NCI-H1436 treated with DMSO at 0.1 percent for 48 hours (cell line): ENCODE measurements at places on chromosomes 1 and 21.

GRCh38 chr1:63612564-63612963 is 19.4 kb downstream of the PGM1 start:
- DNase-seq = no peak

DNA sequence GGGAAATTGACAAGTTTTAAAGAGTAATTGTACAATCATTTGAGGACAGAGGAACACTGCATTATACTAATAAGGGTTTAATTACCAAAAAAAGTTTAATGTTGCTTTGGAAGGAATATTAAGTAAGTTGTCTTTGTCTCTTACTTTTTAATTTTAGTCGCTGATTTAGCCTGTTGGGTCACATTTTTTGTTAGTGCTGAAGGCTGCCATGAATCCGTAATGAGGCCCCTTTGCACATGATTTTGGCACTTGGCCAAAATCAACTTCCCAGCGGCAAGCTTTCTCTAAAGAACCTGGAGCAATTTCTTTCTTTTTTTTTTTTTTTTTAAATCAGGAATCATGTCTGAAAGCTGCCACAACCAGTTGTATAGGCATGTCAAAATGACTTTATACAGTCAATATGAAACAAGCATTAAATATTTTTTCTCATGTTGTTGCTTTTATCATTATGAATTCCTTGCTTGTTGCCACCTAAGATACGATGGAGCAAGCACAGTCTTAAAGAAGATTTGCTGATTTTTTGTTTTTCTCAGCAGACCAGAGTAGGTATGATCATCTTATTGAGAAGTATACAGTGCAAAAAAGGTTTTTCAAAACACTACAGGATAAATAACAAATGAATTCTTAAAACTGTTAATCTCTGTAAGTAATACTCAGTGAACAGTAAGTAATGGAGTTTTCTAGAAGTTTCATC is 690.4 kb downstream of the USP25 start:
- DNase-seq = no peak

DNA sequence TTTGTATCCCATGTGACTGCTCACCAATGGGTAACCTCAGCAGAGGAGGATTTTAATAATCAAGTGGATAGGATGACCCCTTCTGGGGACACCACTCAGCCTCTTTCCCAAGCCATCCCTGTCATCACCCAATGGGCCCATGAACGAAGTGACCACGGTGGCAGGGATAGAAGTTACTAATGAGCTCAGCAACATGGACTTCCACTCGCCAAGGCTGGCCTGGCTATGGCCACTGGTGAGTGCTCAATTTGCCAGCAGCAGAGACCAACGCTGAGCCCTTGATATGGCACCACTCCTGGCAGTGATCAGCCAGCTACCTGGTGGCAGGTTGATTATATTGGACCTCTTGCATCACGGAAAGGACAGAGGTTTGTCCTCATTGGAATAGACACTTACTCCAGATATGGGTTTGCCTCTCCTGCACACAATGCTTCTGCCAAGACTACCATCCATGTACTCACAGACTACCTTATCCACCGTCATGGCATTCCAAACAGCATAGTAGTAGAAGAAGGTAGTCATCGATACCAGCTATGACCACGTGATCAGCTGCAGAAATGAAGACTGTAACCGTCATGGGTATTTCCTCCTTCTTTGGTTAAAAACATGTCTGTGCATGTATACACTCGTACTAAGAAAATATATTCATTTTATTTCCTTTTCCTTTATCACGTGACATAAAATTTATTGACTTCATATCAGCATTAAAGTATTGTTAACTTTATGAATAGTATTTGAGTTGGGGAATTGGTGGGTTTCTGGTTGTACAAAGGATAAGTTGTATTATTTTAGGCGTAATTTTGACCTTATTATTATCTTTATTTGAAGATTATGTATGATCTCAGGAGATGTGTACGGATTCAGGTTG is 562.6 kb downstream of the PTPRU start:
- DNase-seq = no peak

DNA sequence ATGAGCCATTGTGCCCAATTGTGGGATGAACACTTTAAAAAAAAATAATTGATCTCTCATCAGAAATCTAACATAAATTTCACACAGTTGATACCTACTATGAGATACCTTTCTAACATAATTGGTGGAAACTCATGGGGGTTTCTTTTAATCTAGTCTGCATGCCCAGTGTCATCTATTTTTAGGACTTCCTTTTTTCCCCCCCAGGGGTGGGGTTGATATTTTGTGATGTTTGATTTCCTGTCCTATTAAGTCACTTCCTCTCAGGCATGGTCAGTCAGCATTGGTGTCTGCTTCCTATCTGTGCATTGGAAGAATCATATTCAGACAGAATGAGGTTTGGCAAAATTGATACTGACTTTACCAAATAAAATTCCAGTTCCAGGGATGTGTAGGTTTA is 21.5 kb downstream of the NFYC start:
- DNase-seq = no peak

DNA sequence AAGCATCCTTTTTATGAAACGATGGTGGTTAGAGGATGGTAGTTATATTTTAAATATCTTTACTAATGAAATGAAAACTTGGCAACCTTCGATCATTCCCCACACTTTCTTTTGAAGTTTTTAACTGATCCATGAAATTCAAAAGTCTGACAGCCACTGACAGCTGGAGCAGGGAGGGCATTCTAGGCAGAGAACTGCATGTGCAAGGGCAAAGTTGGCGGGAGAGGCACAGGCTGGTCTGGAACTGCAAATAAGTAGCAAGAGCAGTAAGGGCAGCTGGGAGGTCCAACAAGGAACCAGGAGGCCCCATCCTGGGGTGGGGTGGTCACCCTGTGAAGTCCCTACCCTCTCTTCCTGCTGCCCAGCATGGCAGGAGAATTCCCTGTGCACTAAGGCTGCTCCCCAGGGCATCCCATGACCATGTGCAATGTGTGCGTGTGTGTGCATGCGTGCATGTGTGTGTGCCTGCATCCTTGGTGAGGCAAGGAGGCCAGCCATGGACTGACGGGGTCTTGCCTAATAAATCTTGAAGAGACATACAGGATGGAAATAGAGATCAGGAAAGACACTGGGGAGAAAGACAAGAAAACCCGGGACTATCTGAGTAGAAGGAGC is 33.1 kb upstream of the FOXO6 start:
- no peak for DNase-seq

DNA sequence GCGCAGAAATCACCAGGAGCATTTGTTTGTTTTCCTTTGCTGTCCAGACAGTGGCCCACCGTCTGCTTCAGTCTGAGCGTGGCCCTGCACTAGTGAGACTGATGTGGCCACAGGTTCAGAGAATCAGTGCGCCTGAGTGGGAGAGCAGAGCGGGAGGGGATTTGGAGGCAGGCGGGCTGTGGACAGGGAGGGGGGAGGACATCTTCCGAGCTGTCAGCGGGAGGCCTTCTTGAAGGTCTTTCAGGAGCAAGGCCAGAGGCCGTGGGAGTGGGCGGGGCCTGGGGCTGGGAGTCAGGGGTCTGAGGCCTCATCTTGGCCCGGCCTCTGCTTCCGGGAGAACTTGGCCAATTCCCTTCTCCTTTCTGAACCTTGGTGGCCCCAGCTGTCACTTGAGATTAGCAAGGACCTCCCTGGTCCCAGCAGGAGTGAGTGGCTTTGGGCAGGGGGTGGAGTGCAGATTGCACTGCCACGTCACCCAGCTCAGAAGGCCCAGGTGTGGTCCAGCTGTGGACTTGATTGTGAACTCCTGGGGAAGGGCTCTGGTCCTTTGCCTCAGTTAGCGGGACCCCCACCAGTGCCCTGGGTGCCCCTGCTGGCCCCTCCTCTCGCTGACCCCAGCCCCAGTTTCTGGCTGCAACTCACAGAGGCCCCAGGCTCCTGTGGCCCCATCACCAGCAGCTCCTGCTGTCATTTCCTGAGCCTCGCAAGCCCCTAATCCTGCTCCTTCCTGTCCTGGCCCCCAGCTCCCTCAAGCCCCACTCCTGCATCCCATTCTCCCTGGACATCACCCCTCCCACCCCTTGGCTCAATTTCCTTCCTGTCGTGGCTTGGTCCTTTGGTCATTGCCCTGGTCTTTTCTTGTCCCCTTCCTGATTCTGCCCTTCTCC is 8.4 kb downstream of the TNFRSF1B start:
- no peak for DNase-seq

DNA sequence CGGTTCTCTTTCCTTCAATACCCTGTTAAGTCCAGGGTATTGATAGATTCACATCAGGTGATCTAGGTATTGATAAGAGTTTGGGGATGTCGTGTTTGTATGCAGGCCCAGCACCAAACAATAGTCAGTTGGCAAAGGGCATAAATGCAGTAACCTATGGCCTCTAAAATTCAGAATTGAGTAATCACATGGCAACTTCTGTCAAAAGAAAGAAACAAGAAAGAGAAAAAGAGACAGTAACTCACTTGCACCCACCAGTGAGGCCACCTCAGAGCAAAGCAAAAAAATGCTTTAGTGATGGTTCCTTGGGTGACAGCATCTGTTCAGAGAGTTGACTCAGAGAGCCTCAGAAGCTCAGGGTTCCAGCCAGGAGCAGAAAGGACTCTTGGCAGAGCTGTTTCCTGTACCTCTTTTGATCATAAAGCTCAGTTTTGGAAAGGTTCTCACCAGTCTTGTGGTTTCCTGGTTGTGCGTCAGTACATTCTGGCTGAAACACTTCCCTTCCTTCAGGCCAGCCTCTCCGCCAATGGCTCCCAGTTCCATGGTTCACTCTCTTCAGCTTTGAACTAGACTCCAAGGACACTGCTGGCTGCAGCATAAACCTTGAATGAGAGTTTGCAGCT is 70.1 kb upstream of the GORAB start:
- DNase-seq = no peak

- no peak for DNase-seq
These were observed 267.9 kb downstream of the PTPRU start for GRCh38 chr1:29504196-29504595.

- no peak for DNase-seq
These were observed 140.1 kb downstream of the C1orf94 start for GRCh38 chr1:34316773-34317172.

DNA sequence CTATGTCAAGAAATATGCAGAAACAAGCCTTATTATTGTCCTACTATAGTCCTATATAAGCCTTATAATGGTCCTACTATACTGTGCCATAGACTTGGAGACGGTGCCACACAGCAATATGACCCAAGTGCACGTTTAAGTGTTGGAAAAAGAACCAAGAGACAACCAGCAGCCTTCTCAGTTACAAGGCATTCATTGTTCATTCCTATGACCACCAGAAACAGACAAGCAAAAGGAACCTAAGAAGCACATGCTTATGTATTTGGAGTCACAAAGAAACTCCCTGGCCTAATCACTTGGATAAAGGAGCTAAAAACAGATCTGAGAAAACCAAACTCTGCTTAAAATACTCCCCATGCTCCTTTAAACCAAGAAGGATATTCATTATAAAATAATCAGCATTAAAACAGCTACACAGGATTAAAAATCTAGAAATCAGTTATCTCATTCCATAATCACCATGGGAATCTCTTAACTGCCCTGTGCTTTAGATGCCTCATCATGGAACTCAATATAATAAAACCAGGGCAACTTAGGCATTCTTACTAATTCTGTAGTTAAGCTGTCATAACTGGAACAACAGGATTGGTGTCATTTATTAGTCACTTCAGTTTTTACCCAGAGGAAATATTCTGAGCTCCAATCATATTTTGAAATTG is 7.0 kb downstream of the COLGALT2 start:
- no peak for DNase-seq

GRCh38 chr1:85734931-85735330 is 26.7 kb upstream of the ZNHIT6 start:
- no peak for DNase-seq

DNA sequence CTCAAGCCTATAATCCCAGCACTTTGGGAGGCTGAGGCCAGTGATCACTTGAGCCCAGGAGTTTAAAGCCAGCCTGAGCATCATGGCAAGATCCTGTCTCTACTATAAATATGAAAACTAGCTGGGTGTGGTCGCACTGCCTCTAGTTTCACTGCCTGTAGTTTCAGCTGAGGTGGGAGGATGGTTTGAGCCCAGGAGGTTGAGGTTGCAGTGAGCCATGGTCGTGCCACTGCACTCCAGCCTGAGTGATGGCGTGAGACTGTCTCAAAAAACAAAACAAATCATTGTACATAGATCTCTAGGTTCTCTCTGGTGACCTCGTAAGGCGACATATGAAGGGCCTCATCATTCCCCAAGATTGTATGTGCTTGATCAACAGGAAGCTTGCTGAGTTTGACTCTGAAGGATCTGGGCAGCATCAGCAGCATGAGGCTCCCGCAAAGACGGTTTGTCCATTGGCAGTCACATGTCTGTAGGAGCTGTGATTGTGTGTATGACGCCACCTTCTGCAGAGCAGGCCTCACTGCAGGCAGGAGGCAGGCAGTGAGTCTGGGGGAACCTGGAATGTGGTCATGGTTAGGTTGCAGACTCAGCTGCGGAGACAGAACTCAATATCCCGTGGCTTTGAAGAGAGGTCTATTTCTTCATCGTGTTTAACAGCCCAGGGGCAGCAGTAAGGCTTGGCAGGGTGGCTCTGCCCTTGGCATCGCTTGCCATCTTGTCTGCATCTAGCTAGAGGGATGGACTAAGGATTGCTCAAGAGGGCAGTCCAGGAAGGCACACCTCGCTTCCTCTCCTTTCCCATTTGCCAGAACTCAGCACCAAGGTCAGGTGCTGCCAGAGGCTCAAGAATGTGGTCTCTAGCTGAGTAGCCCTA is 14.0 kb downstream of the ATP5PO start:
- no peak for DNase-seq

- no peak for DNase-seq
These were observed 7.2 kb upstream of the FNBP1L start for GRCh38 chr1:93440706-93441105.

- no peak for DNase-seq
These were observed 61.3 kb downstream of the TRABD2B start for GRCh38 chr1:47935856-47936255.

GRCh38 chr1:48371598-48371997 is 100.4 kb downstream of the SPATA6 start:
- no peak for DNase-seq

- DNase-seq = no peak
These were observed 47.7 kb downstream of the MEF2D start for GRCh38 chr1:156452907-156453306.

DNA sequence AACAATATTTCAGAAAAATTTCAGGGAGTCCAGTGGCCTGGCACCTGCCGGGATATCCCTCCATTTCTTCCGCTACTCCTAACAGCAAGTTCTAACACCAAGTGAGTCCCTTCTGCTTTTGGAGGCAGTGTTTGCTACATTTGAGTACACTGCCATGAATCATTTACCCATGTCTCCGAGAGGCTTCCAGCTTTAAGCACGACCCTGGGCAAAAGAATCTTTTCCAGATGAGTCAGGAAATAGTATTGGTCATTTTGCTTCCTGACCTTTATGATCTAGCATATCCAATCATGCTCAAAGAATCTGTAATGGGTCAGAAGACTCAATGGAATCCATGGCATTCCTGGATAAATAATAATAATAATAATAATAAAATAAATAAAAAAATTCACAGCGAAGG is 60.7 kb upstream of the FMN2 start:
- no peak for DNase-seq
